ENCODE measurements at places on chromosomes 11 and 22.

GRCh38 chr11:66891851-66892660 is 35.2 kb downstream of the LRFN4 start:
- DNase-seq = peak; percentile 54

GRCh38 chr11:127042445-127042844 is 41.9 kb upstream of the KIRREL3 start:
- peak; percentile 75 for DNase-seq

GRCh38 chr11:67372321-67372992 is 941 bp downstream of the CLCF1 start:
- DNase-seq = no peak

- no peak for DNase-seq
These were observed 151.0 kb upstream of the B3GAT1 start for GRCh38 chr11:134562941-134563471.

GRCh38 chr11:78802058-78802761 is 227.5 kb upstream of the NARS2 start:
- DNase-seq = no peak

GRCh38 chr22:46970411-46971098 is 208.1 kb downstream of the TBC1D22A start:
- DNase-seq = no peak

GRCh38 chr11:77081381-77081851 is 14.6 kb downstream of the CAPN5 start:
- no peak for DNase-seq

GRCh38 chr11:93844568-93844967 is 5.8 kb downstream of the VSTM5 start:
- no peak for DNase-seq

DNA sequence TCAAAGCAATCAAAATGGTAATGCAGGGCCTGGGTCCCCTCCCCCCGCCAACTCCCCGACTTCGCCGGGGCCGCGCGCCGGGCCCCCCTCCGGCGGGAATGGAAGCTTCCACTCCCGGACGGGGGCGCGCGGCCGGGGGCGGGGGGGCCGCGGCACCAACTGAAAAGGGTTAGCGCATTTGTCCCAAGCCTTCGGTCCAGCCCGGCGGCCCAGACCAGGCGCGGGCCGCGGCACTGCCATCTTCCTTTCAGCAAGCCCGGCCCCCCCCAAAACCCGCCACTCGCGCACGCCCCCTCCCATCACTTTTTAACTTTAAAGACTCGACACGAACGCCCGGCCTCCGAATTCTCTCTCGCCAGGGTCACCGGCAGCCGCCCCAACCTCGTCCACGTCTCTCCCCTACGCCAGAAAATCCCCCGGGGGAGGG is 2.8 kb downstream of the PHF21B start:
- DNase-seq = no peak

- DNase-seq = no peak
These were observed 48.8 kb downstream of the SPECC1L start for GRCh38 chr22:24319451-24319850.

DNA sequence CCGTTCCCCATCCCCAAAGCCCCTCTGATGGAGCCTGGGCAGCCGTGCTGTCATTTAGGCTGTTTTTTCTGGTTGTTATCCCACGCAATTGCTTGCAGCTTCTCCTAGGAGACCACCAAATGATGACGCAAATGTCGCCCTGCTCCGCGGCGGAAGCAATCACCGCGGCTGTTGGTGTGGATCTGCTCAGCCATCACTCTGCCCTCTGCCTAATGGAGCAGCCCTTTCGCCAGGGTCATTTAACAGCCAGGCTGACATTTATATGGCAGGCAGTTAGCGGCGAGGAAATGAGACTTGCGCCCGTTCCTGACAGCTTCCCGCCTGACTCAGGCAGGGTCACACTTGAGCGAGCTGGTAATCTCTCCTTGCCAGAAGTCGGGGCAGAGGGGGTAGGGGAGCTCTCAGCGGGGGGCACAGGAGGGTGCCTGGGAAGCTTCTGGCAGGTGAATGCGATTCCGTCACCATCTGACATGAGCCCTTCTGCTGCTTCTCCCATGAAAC is 97.9 kb upstream of the RTL6 start:
- DNase-seq = no peak

DNA sequence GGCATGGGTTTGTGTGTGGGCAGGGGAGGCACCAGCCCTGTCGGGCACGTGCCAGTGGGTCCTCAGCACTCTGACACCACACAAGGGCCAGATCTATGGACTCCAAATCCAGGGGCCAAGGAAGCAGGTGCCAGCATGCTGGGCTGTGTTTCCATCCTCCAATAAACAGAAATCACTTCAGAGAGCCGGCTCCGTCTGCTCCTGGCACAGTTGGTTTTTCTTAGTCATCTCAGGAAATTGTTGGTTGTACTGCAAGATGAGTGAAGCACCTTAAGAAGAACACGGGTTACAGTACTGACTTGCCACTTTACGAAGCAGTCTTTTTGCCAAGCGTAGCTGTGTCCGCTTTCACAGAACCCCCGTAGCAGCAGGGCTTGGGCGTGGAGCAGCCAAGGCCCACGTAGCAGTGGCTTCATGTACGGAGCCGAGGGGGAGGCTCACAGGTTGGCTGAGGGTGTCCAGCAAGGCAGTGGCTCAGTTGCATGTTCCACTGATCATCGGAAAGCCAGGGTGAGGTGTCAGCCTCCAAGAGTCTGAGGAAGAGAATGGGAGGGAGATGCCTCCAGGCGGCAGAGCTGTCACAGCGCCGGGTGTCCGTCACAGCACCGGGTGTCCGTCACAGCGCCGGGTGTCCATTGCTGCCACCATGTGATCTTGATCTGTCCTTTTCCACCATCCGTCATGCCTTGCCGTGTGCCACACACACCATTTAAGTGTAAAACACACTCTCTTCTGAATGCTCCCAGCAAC is 314.9 kb downstream of the CTTN start:
- no peak for DNase-seq

DNA sequence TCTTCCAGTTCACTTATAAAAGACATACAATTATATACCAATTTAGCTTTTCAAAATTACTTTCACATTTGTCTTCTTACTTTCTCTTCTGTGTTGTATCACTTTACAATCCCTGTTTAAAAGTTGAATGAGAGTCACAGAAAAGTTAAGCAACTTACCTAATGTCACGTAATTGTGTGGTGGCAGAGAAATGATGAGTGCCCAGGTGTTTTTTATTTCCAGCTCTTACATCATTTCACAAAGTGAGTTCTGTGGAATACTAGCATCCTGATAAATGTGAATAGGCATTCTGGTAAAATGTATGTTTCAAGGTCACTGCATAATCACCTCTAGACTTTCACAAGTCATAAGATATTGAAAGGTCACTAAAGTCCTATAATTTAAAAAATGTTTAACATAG is 133.0 kb upstream of the FIBIN start:
- peak; percentile 39 for DNase-seq

DNA sequence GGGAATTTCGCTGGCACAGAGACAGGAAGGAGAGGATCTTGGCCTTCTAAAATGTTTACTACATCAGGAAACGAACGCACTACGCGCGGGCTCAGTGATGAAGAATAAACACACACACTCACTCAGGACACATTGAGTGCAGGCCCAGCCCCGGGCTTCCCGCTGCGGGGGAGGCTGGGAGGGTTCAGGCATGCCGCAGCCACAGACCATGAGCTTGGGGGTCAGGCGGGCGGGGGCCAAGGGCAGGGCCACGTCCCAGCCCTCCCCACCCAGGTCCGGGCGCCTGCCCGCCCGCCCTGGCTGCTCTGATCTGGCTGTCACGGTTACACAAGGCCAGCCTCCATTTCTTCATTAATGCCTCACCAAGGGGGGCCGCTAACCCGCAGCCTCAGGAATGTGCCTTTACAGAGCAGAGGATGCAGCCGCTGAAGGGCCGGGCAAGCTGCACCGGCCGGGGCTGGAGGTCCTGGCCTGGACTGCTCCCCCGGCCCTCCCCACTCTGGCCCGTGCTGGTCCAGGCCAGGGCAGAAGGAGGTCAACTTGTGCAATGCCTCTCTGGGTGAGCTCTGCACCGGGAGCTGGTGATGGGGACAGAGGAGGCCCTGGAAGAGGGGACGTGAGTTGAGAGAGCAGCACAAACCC is 41.7 kb downstream of the IGF2 start:
- peak; percentile 59 for DNase-seq

- peak; percentile 28 for DNase-seq
These were observed 101.2 kb downstream of the BCR start for GRCh38 chr22:23281406-23282088.

GRCh38 chr11:8729837-8730696 is 47.5 kb downstream of the RPL27A start:
- DNase-seq = no peak

- DNase-seq = no peak
These were observed 3.2 kb upstream of the KCNE3 start for GRCh38 chr11:74470526-74470925.

DNA sequence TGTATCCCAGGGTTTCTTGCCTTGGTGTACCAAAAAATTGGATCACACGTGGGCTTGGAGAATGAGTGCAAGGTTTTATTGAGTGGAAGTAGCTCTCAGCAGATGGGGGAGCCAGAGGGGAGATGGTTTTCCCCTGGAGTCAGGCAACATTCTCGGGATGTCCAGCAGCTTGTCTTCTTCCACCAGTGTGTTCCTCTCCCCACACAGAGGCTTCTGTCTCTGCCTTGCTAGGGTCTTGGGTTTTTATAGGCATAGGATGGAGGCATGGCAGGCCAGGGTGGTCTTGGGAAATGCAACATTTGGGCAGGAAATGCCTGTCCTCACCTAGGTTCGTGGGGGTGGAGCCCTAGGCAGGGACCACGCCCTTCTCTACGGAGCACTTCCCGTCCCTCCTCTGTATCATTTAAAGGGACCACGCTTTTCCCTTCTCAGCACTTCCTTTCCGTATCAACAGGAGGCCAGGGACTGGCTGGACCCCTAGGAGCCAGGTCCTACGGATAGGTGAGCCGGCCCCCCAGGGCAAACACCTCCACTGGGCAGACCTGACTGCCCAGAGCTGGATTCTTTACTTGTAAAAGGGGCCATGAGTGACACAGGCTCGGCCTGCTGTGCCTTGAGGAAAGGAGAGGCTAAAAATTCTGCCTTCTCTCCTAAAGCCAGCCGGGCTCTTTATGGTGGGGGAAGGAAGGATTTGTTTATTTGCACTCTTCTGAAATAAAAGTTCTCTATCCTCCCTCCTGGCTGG is 55.3 kb upstream of the CCDC188 start:
- DNase-seq = peak; percentile 41

DNA sequence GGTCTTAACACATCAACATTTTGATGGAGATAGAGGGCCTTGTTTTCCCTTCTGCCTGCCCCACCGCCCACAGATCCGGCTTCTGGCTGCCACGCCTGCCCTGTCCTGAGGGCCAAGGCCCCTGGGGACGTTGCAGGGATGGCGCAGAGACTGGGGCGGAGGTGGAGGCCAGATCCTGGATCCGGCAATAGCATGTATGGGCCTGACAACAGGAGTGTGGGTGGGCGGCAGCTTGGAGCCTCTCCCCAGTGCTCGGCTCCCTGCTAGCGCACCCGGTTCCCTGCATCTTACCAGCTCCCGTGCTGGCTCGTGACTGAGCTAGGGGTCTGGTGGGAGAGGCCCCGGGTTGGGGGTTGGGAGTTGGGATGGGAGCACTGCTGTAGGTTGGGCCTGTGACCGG is 95.6 kb downstream of the ZBTB16 start:
- DNase-seq = no peak

DNA sequence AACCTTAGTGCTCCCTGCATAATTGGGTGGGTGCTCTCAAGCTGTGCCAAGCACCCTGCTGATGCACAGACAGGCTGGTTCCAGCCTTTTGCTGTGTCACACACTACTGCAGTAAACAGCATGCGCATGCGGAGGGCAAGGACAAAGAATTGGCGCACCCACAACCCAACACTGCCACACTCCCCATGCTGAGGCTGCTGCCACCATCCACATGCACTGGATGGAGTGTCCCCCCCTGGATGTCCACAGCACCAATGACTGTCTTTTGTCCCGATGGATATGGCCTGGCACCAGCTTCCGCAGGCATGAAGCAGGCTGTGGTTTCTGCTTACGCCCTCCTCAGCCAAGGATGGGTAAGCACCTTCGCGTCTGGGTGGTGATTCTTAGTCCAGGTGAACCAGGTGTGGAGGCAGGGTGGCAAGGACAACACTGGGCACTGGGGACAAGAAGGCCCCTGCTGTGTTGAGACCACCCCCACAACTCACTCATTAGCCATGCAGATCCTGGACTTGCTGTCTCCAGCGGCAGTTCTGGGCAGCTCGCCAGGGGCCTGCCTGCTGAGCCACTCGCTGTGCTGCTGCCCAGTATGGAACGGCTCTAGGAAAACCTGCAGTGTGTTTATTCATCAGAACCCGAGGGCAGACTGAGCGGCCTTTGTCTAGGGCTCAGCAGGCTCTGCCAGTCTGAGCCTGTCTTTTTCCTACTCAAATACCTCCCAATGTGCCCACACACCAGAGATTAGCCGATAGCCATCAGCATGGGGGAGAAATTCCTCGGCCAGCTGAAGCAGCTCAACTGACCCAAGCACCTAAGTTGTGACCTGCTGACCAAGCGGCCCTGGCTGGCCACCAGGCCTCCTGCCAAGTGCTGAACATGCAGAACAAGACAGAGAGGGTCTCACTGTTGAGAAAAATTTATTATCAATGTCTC is 8.2 kb upstream of the NAP1L4 start:
- DNase-seq = no peak

- no peak for DNase-seq
These were observed 24.9 kb upstream of the GNAZ start for GRCh38 chr22:23045461-23045860.

DNA sequence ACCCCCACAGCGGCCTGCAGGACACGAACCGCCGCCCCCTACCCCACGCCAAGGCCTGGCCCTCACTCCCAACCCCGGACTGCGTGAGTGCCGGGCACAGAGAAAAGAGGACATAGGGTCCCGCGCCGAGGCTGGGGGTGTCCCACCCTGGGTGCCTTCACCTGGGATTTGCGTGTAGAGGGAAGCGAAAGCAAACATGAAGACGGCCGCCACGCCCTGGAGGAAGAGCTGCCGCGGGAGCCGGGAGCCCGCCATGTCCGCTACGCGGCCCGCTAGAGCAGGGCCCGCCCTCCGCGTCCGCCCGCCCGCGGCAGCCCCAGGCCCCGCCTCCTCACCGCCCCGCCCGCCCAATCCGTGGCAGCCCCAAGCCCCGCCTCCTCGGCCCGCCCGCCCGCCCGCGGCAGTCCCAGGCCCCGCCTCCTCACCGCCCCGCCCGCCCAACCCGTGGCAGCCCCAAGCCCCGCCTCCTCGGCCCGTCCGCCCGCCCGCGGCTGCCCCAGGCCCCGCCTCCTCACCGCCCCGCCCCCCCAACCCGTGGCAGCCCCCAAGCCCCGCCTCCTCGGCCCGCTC is at the start of gene LMF2:
Gene LMF2, minus strand, starts transcription at position 282 of the 570 bp plus-strand sequence. Its CDS starts 27 bp downstream, at position 255.
- no peak for DNase-seq

- DNase-seq = no peak
These were observed 153.2 kb downstream of the CTTN start for GRCh38 chr11:70551351-70552166.

Measured in fibroblast of skin of left quadriceps (primary cell).